ENCODE measurements at places on chromosomes 6 and 20. TPM values are rescaled to one million over a fixed set of nuclear protein-coding genes. Genes with fewer than 3 reads are reported as not detected.
A peak's percentile ranks its signal among the peaks of the same experiment; 100 is the strongest.

ZBTB12 gene
- total RNA-seq, result 5.4 TPM

IL17F gene
- not detected for total RNA-seq

RAB22A gene
- 23.5 TPM for total RNA-seq

TRAPPC3L gene
- not detected for total RNA-seq

RAD21L1 gene
- not detected for total RNA-seq

MDFI gene
- 176 TPM for total RNA-seq

OR12D1 gene
- not detected for total RNA-seq

PNLDC1 gene
- not detected for total RNA-seq

ENPP5 gene
- total RNA-seq, result not detected

AVP gene
- total RNA-seq, result not detected

VARS1 gene
- 42.5 TPM for total RNA-seq

HTR1E gene
- not detected for total RNA-seq

SAMD3 gene
- total RNA-seq, result not detected

- DNase-seq, result peak; percentile 80
Measured at GRCh38 chr6:131954775-131955107, 3.6 kb upstream of the CCN2 start.

DNA sequence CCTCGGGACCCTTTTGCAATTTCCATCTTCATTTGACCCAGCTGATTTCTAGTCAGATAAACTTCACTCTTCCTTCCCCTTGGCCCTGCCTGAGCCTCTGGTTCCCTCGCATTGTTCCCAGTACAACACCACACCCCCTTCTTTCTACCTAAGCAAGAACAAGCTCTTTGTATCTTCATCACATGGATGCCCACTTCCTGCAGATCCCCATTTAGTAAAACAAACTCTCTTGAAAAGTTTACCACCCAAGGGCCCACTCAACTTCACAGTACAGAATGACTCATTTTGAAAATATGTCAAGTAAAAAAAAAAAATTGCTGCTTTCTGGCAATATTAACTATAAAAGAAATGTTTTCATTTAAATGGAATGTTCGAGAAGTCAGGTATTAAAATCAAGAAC is 5.2 kb downstream of the FAXC start:
- DNase-seq, result no peak

DNA sequence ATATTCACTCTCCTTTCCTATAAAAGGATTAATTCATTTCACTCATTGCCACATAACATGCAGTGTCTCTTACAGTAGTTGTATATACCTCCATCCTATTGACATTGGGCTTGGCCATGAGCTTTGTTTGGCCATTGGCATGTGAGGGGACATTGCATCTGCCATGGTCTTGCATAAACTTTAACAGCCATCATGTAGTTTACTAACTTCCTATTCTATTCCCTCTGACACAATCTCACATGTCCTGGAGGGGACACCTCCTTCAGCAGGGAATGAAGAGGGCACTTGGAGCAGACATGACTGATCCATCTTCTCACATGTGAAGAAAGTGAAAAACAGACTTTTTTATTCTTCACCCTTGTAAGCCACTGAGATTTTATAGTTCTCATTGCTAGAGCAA is 115.5 kb upstream of the MARCKS start:
- DNase-seq, result no peak

- DNase-seq, result peak; percentile 67
Measured at GRCh38 chr20:48897305-48898010, 24.1 kb upstream of the ARFGEF2 start.

DNA sequence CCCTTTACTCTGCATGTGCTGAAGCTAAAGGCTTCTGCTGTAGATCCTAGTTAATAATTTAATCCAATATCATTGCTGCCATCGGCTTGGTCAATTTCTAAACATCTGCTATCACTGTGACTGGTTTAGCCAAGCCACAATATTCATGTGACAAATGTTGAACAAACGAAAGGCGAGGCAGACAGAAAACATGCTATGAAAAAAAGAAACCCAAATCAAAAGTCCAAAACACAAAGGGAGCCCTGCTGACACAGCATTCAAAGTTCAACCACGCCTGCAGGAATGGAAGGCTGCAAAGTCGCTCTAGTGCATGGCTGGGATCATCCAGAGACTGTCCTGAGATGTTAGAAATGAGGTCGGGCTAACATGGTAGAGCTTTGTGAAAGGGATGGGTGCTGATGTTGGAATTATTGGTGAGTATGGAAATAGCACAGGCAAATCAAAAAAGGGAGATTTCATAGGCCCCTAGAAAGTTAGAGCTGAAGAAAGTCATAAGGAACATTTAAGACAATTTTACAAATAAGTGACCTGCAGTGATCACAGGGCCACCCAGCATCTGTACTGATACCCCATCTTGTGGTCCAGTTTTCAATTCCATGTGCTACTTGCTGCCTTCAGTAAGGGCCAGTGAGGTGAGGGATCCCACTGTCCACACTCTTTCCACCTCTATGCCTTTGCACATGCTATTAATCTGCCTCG is 8.8 kb upstream of the NHSL1 start:
- no peak for DNase-seq

DNA sequence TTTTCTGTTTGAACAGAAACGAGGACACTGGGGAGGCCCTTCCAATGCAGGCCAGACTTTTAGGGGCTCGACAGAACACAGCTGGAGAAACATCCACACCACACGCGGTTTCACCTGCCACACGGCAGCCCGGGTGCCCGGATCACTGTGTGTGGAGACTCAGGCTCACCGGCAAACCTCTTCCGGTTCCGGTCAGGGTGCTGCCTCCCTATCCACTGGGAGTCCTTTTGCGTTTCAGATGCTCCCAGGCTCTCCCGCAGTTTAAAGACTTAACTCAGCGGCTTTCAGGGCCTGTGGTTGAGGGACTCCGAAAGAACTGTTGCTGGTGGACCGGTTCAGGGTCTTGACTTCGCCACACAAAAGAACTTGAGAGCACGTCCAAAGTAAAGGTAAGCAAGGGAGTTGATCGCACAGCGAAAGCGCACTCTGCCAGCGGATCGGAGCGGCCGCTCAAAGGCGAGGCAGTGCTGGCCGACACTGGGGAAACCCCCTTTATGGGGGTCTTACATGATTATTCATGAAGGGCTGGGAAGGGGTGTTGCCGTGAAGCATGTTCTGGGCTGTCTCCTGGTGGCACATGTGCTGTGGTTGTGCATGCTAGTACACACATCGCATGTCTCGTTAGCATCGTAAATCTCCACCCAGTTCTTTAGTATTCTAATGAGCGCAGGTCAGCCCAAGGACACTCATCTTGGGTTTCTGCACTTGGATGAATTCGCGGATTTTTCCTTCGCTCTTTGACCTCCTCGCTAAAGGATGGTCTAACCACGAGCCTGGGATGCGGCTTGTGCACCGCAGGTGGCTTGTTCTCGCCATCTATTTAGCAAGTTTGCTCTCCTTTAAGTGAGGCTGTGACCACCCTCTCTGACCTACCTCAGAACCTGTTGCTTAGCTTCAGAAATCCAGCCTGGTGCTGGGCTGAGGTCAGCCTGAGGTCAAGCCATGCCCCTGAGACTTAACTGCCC is 180.3 kb downstream of the CDH26 start:
- DNase-seq, result no peak

GRCh38 chr20:51565298-51566144 is 23.0 kb upstream of the NFATC2 start:
- DNase-seq, result no peak

DNA sequence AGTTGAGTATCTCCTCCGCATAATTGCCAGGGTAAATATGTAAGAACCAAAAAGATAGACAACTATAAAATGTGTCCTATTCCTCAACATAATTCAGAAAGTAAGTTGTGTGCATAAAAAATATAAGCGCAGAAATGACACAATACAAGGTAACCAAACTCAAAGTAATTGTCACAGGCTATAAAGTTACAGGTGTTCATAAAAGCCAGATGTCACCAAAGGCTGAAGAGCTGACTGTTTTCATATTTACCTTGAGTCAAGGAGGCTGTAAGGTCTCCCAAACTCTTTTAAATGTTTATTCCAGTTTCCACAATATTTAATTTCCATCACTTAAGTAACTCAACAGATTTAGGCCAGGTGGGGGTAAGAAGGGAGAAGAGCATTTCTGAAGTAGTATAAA is 192.2 kb upstream of the MARCKS start:
- DNase-seq, result no peak

DNA sequence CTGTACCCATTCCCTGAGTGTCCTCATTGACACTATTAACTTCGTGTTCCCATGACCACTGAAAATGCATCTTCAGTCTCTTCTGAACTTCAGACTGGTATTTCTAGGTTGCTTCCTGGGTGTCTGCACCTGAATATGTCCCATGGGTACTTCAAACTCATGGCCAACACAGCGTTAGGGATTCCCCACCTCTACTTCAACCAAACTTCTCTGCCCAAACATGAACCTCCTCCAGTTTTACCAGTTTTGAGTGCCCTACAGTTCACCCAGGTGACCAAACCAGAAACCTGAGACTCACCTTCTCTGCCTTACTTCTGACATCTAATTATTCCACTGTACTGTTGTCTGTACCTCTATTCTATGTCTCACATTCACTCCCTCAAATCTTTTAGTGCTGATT is 99.5 kb upstream of the SUPT3H start:
- no peak for DNase-seq

GRCh38 chr20:49985617-49986016 is 2.8 kb downstream of the SNAI1 start:
- DNase-seq, result peak; percentile 88

DNA sequence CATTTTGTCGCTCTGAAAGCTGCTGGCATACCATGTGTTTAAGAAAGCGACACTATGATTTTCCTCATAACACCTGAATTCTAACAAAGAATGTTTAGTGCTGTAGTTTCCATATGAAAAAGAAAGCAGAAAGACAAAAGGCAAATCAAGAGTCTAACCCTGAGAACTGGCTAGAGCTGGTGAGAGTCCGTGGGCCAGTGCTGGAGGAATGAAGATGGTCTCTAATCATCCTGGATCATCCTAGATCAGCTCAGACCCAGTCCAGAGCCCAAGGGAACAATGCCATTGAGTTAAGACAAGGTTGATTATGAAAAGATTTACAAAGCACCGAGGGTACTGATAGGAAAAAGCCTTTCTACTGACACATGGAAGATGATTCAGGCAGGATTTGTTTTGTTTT is 73.0 kb upstream of the MYLIP start:
- DNase-seq, result no peak

DNA sequence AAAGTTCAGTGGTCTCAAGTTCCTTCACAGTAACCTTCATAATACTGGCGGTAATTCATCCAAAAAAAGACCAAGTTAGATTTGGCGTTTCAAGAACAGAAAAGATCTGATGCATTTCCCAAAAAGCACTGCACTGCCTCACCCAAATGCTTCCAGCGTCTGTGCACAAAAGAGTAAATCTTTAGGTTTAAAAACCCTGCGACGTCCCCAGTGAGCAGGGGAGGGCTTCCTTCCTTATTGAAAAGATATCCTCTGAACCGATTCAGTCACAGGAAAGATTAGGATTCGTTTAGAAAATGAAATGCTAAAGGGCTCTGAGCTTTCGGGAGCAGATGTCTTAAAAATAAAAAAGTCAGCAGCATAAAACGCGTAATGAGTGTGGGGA is 654 bp downstream of the TBC1D7 start:
- peak; percentile 7 for DNase-seq

DNA sequence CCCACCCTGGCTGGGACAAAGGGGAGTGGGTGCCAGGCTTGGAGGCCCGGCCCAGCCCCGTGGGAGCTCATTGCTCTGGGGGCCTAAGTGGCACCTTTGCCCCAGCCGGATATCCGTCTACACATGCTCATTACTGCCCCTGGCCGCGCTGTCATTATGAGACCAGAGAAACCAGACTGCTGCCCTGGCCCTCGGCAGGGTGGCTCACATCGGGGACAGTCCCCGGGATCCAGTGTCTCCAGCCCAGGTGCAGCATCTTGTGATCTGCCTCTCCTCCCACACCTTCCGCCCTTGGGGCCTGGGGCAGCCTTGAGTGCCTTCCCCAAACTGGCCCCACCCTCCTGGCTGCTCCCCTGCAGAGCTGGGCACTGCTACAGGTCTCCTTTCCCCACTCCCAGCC is 4.9 kb downstream of the SRMS start:
- no peak for DNase-seq

GRCh38 chr6:154509421-154510143 is 903 bp downstream of the CNKSR3 start:
- DNase-seq, result peak; percentile 55

- DNase-seq, result no peak
Measured at GRCh38 chr6:108807928-108808327, 40.3 kb upstream of the ARMC2 start.

- no peak for DNase-seq
Measured at GRCh38 chr6:71619836-71620235, 266.5 kb upstream of the RIMS1 start.

DNA sequence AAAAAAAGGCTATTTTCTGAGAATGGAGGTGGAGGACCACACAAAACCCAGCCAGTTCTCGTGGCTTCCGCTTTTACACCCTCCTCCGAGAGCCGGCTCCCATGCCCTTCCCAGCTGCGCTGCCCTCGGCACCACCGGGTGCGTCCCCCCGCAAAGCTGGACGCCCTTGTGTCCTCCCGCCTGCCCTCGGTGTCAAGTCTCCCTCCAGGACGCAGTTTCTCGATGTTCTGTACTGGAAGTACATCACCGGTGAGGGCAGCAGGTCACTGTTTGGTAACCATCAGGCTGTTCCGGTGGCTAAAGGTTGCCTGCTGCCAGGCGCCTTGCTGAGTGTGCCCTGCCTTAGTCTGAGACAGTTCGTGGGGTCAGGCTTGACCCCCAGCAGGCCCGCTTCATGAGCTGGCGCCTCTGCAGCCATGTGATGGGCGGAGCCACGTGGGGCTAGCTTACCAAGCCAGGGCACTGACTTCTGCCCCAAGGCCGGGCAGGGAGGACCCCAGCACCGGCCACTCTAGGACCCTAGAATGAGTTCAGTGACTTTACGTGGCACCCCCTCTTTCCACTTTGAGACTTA is 34.6 kb downstream of the RREB1 start:
- DNase-seq, result no peak
